Activated CD8-positive, alpha-beta memory T cell treated with anti-CD3 and anti-CD28 coated beads for 1 hour (primary cell): ENCODE measurements at places on chromosomes 5 and 9.

DNA sequence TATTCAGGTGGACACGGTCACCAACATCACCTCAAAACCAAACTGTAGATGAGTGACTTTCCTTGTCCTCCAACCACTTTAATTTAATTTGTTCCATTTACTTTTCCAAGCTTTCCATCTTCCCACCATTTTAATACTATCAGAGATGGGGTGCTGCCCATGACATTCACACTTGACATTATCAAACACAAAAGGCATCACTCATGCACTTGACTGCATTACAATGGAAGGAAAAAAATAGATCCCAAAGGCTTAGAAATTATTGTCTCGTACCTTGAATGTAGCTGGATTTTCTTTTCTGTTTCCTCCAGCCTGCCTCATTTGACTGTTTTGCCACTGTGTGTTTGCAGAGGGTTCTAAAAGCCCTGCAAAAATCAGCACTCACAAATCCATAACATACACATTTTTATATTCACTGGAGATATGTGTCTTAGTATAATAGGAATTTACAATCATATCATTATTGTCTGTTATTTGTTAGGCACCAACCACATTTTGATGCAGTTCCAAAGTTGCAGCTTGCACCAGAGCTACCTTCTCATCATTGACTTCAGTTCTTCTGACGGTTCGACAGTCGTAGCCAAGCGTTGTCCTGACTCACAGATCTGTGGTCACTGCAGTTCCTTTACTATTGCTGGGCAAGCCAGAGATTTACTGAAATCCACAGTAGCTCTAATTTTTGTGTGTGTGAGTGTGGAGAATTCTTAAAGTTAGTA lies 712.3 kb upstream of the WWC1 start:
- DNase-seq = no peak

DNA sequence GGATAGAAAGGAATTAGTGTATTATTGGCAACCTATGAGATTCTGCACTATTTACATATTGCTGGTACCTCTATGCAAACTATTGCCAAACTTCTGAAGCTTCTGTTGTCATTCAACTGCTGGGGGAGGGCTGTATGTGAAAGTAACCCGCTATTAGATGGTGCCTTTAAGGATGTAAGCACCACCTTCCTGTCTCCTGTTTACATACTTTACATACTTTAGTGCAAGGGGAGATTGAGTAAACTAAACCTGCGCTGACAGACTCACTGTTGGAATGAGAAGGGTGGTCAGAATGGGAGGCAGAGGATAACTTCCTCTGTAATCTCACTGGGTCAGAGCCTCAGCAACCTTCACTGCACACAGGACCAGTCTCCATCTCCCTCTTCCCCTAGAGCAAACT lies 123.8 kb downstream of the NR3C1 start:
- DNase-seq = no peak

DNA sequence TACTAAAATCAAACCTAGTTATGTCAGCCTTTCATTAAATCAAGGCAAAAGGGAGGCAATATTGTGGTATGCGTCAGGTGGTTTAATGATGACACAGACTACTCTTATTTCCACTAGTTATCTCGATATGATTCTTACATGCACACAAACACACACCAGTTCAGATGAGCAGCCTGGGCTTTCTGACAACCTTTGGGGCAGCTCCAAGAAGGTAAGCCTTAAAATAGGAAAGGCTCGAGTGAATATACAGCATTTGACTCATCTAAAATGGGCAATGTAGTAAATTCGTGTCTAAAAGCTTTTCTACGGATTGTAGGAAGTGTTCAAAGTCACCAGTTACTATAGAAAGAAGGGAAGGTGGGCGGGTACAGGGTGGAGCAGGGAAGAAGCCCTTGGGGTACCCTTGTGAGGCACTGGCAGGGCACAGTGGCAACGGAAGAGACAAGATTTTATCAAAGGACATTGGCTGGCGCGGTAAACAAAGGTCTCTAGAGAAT lies 1.9 kb downstream of the ANKH start:
- DNase-seq = no peak

- no peak for DNase-seq
These were observed 285.1 kb upstream of the DAP start for GRCh38 chr5:11046160-11046559.

DNA sequence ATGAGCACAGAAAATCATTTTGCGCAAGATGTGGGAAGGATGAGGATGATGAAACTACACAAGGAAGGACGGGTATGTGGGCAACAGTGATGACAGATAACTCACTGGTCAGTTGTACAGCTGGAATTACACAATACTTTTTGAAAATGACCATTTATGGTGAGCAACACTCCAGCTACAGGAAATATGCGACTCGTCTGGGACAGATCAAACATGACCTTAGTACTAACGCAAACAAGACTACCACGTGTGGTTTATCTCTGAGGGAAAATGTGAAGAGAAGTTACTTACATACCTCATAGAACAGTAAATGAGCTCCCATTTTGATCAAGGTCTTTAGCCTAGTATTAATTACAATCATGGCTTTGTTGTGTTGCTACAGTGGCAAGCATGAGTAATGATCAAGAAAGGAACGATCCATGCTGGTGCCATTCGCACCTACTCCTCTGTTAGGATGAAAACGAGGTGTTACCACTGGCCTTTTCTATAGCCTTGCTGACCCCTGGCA lies 456.9 kb downstream of the BNC2 start:
- no peak for DNase-seq

- DNase-seq = no peak
These were observed 27.1 kb upstream of the MYORG start for GRCh38 chr9:34403554-34404380.

DNA sequence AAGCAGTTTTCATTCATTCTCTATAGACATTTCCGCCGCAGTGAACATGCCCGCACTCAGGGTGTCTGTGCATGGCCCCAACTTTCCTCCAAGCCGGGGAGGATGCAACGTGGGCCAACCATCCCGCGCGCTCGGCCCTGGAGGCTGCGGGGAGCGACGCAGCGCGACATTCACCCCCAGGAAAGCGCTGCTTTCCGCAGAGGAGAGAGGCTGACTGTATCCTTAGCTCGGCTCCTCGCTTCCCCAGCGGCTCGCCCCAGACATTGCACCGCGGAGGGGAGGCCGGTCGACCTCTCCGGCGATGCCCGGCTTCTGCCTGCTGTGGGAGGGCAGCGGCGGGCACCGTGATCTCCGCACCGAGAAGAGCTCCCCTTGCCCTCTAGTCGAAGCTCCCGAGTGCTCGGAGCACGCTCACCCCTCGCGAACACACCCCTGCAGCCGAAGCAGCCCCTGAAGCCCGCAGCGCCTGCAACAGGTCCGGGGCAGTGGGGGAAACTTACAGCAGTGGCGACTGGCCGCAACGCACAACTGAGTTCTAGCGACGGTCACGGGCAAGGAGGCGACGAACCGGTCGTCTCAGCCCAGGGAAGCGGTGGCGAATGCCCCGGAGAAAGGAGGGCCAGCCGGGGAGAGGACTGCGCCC lies 600 bp downstream of the ENC1 start:
- no peak for DNase-seq

DNA sequence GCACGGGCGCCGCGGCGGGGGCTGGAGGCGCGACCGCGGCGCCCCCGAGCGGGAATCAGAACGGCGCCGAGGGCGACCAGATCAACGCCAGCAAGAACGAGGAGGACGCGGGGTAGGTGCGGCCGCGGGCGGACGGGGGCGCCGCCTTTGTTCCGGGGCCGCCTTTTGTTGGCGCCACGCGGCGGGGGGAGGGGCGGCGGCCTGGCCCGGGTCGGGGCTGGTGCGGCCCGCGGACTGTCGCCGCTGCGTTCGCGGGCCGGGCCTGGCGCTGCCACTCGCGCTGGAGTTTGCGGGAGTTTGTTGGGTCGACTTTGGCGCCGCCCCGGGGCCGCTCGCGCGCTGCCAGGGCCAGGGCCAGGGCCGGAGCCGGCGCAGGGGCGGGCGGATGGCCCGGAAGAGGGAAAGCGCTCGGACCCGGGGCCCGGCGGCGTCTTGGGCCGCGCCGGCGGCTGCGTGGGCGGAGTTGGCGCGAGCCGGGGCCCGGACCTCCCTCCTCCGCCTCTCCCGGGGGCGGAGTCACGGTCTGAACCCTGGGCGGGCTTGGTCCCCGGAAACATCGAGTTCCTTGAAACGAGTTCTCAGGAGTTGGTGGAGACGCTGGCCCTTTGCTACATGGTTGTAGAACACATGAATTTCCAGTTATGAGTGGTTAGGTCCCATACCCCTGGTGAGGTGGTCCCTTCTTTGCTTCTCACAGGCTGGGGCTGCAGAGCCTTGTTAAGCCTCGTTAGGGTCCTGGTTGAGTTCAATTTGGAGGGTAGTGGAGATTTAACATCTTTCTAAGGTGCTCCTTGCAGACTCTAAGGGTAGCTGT lies 809 bp downstream of the HNRNPAB start:
- no peak for DNase-seq

DNA sequence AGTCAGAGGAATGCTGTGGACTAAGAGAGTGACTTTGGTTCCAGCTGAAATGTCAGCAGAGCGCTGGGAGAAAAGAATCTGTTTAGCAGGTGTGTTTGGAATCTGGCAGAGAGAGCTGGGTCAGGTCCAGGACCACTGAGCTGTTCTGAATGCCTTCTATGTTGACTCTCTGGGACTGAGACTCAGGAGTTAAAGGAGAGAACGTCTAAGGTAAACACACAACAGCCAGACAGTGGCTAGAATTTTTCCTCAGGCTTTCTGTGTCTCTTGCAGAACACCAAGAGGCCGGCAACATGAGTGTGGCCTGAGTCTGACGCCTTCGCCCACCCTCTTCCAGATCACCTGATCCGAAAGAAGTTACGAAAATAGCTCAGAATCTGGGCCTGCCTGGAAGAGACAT lies 107.2 kb upstream of the ZNF462 start:
- DNase-seq = no peak

DNA sequence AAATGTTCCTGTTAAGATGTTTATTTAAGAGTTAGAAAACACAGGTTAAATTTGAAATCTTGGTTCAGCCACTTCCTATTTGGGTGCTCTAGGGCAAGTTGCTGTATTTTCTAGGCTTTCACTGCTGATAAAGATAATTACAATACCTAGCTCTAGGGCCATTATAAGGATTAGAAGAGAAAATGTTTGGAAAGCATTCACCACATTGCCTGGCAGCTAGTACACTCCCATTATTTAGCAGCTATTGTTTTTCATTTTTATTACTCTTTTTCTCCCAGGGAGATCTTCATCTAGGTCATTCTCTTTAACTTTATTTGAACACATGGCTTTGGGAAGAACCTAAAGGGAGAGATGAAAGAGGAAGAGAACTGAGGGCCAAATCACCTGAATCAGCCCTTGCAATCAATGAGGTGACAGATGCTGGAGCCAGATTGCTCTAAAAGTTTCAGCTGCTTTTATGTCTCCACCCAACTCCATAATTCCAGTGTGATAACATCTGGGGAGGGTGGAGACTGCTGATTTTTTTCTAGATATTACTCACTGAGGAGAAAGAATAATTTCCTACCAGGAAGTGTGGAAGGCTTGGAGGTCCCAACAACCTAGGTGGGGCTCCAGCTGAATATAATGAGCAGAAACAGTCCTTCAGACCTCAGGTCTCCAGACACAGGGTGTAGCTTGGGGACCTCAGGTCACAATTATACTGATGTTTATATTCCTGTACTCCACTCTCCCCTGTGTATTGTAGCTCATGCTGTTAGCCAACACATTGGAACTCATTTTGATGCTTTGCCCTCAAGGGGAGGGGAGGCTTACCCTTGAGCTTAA lies 640.0 kb downstream of the RAB3C start:
- no peak for DNase-seq

DNA sequence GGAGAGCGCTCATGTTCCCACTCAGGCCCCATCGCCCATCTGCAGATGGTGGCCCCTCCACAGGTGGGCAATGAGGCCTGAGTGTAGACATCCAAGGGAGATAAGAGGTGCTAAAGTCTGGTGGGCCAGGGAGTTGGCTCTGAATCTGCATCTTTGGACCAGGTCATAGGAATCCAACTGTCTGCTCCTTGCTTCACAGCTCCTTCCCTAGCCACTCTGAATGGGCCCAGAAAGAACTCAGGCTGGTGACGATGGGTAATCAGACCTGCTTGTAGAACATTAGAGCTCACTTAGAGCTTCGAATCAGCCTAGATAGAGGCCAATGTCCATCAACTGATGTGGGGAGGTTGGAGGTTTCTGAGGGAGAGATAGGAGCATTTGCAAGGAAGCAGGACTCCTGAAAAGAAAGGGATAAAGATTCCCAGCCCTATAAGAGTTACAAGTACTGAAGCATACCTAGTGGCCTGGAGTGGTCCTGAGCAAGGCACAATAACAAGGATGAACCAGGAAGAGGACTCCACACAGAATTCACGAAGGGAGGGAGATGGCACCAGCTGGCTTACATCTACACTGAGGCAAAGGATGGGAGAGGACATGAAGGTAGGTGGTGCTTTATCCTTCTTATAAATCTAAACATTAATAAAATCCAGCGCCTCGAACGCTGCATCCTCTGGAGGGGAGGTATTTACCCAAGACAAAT lies 132.8 kb upstream of the ALDH1B1 start:
- DNase-seq = no peak

DNA sequence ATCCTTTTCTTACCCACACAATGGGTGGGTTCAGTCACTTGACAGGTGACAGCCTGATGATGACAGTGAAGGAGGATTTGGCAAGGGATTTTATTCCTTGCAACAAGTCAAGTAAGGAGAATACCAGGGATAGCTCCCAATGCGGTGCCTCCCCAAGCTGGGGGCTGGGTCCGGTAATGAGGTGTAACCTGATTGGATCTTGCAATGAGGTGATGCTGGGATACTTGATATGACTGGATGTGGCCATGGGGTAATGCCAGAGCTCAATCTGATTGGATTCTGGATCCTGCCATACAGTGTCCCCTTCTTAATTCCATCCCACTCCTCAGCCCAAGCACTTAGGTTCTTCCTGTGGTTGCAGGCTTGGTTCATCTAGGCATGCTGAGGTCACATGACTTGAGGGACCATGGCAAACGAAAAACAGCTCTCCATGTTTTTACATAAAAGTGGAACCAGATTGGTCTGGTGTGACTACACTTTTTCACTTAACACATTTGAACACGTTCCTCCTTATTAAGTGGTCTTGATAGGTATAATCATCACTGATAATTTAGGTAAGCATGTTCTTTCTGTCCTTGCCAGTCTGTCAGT lies 181.1 kb downstream of the PDZD2 start:
- DNase-seq = no peak

- no peak for DNase-seq
These were observed 97.5 kb upstream of the FCN2 start for GRCh38 chr9:134782921-134783698.
